Fibroblast of the aortic adventitia (primary cell): ENCODE measurements at places on chromosomes 7 and 10.

DNA sequence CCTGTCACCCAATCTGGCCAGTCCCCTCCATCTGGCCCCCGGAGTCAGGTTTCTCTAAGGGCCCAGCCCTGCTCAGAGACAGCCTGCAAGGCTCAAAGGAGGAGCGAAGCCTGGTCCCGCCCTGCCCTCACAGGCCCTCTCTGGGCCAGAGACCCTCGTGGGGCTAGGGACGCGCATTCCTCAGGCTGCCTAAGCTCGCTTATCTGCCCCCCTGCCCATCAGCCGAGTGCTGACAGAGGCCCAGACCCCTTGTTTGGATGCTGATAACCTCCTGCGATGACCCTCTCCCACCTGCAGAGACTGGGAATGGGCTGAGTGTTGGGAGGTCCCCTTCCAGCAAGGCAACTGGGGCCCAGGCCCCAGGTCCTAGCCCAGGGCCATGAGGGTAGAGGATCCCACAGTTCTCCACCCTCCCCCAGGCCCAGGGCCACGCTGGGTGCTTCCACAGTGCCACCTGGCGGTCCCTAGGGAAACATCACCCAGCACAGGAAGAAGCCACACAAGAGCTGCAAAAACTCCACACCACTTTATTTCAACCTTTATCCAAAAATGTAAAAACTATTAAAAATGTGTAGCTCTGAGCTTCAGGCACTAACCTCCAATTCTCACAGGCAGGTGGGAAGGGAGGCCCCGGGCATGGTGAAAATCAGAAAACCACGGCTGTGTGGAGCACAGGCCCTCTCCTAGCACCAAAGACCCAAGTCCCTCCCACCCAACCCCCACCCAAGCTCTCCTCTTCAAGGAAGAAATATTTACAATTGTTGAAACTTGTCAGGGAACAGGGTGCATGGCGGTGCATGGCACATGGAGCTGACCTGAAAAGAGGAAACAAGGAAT, 2.2 kb downstream of the NPM3 start:
- DNase-seq = peak; percentile 63

- no peak for DNase-seq
Measured at GRCh38 chr10:96305019-96305418, 785 bp downstream of the DNTT start.

GRCh38 chr10:24457661-24458318, 248.9 kb downstream of the KIAA1217 start:
- no peak for DNase-seq

GRCh38 chr7:3149231-3149995, 105.7 kb upstream of the CARD11 start:
- no peak for DNase-seq

- no peak for DNase-seq
Measured at GRCh38 chr7:45101748-45102147, 9.7 kb downstream of the TBRG4 start.

- no peak for DNase-seq
Measured at GRCh38 chr10:93573051-93573909, 6.8 kb downstream of the FFAR4 start.

DNA sequence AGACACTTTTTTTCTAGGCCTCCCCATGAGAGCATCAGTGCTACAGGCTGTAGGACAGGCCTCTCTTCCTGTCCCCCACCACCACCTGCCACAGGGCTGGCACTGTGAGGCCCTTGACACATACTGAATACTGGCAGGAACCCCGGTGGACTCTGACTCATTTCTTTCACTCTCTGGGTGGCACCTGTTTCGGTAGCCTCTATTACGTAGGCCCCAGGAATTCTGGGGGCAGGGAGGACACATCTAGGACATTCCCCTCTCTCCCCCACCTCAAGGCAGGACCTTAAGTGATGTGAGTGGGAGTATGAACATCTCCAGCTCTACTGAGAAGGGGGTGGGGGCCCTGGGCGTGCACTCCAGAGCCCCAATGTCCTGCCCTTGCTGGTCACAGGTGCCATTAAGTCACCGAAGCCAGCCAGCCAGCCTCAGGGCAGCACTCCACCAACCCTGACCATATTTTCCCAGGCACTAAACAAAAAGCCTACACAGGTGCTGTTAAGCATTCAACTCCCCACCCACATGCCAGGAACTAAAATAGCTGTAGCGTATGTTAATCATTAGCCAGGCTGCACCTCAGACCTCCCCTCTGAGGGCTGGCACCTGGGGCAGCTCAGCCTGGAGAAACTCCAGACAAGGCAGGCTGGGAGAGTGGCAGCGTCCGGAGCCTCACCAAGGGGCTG, 8.9 kb downstream of the ANXA11 start:
- DNase-seq = peak; percentile 38

GRCh38 chr10:1657479-1657878, 79.8 kb downstream of the ADARB2 start:
- DNase-seq = no peak

DNA sequence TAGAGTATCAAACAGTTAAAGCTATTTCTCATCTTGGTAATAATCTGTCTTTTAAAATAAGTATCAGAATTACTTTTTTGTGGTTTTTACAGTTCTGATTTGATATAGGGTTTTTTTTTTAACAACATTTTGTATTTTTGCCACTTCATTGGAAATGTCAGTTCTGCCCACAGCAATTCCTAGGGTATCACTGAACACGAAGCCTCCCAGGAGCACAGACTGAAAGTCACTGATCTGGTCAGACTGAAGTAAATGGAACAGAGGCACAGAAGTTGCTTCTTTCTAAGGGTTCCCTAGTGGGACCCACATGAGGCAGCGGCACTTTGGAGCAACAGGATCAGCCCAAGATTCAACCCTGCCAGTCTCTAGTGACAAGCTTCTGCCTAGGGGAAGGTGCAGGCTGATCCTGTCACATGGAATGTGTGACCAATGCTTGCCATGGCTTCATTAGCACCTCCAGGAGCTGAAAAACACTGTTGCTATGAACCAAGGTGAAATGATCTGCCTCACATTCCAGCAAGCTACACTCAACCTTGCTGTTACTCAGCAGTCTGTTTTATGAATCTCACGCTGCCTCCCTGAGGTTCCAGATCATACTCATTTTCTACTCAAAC, 273.4 kb upstream of the CSTF2T start:
- no peak for DNase-seq

DNA sequence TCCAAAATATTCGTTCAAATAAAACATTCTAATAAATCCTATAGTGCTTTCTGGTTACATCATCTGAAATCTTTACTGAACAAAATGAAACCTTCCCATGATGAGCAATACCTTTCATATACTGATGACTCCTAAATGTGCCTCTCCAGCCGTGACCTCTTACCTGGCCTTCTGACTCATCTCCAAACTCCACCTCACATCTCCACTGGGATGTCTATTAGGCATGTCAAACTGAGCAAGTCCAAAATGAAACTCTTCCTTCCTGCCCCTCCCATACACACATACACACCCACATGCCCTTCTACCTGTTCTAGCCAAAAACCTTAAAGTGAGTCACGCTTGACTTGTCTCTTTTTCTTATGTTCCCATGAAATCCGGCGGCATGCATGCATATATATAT, 22.9 kb downstream of the GSAP start:
- no peak for DNase-seq

DNA sequence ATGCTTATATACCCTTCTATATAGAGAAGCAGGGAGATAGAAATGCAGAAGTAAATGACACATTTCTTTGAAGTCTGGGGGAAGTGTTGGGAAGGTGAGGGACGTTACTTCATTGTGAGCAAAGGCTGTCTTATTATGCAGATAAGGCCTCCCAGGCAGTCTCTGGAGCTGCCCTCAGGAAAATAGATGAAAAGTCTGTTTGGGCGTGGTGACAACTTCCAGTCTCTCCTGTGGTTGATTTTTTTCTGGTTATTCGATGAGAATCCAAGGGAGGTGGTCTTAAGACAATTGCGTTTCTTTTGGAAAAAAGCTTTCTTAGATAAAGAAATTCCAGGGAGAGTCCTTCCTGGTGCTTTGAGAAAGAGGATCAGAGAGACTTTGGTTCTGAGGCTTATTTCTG, 84.0 kb downstream of the NEUROD6 start:
- DNase-seq = no peak

DNA sequence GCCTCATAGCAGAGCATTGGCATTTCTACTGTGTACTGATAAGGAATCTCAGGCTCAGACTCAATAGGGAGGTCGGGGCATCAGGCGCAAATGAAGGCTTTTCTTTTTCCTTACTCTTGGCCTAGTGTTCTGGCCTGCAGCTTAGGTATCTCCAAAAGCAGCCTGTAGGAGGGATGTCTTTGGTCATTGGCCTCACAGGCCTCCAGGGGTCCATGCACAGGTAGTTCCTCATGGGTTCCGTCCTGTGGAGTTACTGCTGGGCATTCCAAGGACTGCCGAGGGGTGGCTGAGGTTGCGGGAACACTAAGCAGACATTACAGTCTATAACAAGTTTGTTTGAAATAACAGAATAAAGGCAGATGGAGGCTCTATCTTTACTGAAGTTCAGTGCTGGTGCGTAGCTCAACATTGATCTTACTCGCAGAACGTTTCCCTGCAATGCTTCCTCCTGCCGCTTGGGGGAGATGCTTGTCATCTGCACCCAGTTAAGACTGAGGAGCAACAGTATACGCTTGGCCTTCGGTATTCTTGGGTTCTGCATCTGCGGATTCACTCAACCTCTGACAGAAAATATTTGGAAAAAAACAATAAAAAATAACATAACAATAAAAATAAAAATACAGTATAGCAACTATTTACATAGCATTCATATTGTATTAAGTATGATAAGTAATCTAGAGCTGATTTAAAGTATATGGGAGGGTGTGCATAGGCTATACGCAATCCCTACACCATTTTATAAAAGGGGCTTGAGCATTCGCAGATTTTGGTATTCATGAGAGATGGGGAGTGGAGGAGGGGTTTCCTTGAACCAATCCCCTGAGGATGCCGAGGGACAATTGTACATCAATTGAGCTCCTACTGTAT, 58.9 kb downstream of the SH2D4B start:
- peak; percentile 29 for DNase-seq

DNA sequence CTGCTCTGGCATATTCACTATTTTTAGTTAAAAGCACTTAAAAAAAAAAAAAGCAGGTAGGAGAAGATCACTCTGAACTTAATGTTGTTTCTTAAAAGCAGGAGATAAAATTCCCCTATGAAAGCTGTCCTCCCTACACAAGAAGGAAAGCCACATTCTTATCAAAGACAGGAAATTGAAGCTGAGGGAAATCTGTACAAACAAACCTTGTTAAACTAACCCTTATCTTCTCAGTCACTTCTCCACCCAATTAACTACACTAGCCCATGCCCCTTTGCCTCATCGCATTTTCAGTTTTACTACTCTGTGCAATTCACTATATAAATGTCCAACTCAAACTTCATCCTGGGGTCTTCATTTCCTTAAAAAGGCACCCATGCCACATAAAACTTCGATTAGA, 2.7 kb upstream of the CDCA7L start:
- DNase-seq = no peak

DNA sequence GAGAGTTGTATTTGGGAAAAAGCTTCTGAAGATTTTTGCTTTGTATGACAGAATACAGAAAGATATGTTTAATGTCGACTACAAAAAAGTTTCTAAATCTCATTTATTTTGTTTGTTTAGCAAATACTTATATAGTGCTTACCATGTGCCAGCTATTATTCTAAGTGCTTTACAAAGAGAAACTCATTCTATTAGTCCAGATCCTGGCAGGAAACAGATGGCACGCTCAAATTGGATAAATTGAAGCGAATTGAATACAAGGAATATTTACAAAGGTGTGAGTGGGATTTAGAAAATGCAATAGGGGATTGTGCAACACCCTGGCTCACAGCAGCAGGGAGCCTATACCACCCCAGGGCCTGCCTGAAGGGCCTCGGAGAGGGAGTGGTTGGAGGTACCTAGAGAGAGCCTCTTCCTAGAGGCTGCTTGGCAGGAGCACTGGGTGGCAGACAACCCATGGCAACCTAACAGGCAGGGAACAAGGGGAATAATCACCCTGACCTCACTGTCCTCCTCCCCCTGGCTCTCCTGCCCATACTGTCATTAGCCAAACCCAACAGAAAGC, 27.6 kb upstream of the FAM204A start:
- DNase-seq = no peak

GRCh38 chr7:51255536-51256208, 60.9 kb downstream of the COBL start:
- DNase-seq = no peak

DNA sequence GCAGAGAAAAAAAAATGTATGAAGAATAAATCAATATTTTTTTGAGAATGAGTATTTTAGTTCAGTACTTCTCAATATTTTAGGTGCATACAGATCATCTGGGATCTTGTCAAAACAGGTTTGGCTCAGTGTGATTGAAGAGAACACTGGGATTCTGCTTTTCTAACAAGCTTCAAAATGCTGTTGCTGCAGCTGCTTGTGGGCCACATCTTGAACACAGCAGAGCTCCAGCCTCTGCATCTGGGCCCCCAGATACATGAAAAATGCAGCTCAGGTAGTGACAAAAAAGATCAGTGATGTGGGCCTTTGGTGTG, 1177.1 kb upstream of the C7orf33 start:
- DNase-seq = no peak

DNA sequence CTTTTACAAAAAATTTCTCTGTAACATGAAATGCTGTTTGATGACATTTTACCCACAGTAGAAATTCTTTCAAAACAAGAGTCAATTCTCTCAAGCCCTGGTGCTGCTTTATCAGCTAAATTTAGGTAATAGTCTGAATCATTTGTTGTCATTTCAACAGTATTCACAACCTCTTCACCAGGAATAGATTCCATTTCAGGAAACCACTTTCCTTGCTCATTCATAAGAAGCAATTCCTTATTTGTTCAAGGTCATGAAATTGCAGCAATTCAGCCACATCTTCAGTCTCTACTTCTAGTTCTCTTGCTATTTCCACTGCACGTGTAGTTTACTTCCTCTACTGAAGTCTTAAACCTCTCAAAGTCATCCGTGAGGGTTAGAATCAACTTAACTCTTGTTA, 14.1 kb downstream of the STAG3 start:
- DNase-seq = peak; percentile 66
